ENCODE measurements at places on chromosomes 12 and 14.

DNA sequence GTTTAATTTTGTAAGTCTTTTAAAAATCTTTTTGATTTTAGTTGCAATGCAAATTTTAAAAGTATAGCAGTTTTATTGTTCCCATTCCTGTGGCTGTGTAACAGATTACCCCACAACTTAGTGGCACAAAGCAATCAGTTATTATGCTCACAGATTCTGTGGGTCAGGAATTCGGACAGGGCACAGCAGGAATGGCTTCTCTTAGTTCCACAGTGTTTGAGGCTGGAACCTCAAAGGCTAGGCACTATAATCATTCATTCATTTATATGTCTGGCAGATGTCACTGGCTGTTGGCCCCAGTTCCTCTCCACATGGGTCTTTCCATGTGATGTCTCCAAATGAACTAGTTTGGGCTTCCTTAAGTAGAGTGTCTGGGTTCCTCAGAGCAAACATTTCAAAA is 193.3 kb downstream of the RAD51B start:
- H3K27ac ChIP-seq, result no peak overlapping the region
- no peak for DNase-seq

DNA sequence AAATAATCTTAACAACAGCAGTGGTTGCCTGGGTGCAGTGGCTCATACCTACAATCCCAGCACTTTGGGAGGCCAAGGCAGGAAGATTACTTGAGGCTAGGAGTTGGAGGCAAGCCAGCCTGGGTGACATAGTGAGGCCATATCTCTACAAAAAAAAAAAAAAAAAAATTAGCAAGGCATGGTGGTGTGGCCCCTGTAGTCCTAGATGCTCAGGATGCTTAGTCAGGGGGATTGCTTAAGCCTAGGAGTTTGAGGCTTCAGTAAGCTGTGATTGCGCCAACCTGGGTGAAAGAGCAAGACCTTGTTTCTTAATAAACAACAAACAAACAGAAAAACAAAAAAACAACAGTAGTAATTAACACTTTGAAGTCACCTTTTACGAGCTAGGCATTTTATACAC is 642 bp upstream of the ACSM4 start:
- no peaks in the 10 kb centered on the region for H3K4me1 ChIP-seq
- no peak overlapping the region for H3K4me3 ChIP-seq
- H3K27me3 ChIP-seq, result no peaks in the 10 kb centered on the region
- DNase-seq, result no peak
- H3K36me3 ChIP-seq, result no peaks in the 10 kb centered on the region

GRCh38 chr12:85552461-85552860 is 272.4 kb downstream of the ALX1 start:
- H3K4me3 ChIP-seq, result no peak overlapping the region
- no peaks in the 10 kb centered on the region for H3K27me3 ChIP-seq
- no peaks in the 10 kb centered on the region for H3K36me3 ChIP-seq
- no peak for DNase-seq
- no peak overlapping the region for H3K27ac ChIP-seq

GRCh38 chr14:93716746-93717667 is 71.3 kb downstream of the PRIMA1 start:
- no peaks in the 10 kb centered on the region for H3K27me3 ChIP-seq
- H3K27ac ChIP-seq, result no peak overlapping the region
- H3K4me3 ChIP-seq, result no peak overlapping the region

GRCh38 chr12:67410667-67411067 is 141.5 kb downstream of the CAND1 start:
- peaks cover 2% of the 10 kb centered on the region for H3K4me1 ChIP-seq
- H3K36me3 ChIP-seq, result no peaks in the 10 kb centered on the region
- H3K27me3 ChIP-seq, result no peaks in the 10 kb centered on the region
- no peak overlapping the region for H3K27ac ChIP-seq
- no peak for DNase-seq

Data from aorta (tissue), 5 donors.